CD8-positive, alpha-beta T cell (primary cell): ENCODE measurements at places on chromosomes 13 and 19. TPM values are rescaled to one million over a fixed set of nuclear protein-coding genes. Genes with fewer than 3 reads are reported as not detected.

Gene EPS8L1
- 6.2 TPM for total RNA-seq

Gene OR4F17
- total RNA-seq: not detected

Gene KLK3
- not detected for total RNA-seq

Gene PTGIR
- total RNA-seq: 0.25 TPM

Gene TMEM59L
- not detected for total RNA-seq

Gene NEK3
- 1.0 TPM for total RNA-seq

Gene KPTN
- total RNA-seq: 5.4 TPM

DNA sequence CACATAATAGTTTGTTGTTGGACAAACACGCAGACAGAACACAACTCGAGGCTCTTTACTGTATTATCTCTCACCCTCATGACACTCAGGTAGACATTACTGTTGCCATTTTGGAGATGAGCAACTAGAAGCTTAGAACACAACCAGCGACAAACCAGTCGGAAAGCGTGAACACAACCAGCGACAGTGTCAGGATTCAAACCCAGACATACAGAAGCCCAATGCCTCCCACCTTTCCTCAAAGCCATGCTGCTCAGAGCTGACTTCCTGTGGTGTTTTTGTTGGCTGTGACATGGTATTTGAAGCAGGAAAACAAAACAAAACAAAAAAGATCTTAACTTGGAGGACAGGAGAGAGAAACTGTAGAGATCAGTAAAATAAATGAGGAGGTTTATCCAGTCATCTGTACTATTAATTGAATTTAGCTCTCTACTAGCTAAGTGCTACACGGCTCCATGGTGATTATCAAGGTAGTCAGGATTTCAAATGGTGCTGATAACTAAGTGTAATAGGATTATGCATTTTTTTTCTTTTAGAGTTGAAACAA is 92.1 kb downstream of the STARD13 start:
- DNase-seq: no peak

- DNase-seq: no peak
Measured at GRCh38 chr19:44808463-44809371, at the start of gene BCAM. Gene BCAM, plus strand, starts transcription at chr19:44809103. Its CDS starts 22 bp downstream, at chr19:44809125.

DNA sequence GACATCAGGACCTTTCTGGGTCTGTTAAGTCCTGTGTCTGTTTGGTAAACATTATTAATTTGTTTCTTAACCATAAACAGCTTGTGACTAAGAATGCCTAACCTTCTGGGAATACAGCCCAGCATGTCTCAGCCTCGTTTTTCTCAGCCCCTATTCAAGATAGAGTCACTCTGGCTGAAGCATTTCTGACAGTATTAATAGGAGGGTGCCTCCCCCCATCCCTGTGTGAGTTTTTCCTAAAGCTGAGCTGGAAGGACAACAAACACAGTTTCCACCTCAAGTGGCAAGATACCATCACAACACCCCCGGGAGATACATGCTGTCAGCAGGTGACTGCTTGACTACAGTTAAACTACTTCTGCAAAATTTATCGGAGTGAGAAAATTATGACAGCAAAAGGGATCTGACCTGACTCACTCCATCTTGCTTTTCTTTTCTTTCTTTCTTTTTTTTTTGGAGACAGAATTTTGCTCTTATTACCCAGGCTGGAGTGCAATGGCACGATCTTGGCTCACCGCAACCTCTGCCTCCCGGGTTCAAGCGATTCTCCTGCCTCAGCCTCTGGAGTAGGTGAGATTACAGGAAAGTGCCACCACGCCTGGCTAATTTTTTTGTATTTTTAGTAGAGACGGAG is 59.3 kb upstream of the ABCC4 start:
- no peak for DNase-seq

- DNase-seq: no peak
Measured at GRCh38 chr13:27975564-27976361, 6.6 kb upstream of the CDX2 start.

GRCh38 chr13:98944336-98944735 is 33.5 kb downstream of the DOCK9 start:
- DNase-seq: no peak

DNA sequence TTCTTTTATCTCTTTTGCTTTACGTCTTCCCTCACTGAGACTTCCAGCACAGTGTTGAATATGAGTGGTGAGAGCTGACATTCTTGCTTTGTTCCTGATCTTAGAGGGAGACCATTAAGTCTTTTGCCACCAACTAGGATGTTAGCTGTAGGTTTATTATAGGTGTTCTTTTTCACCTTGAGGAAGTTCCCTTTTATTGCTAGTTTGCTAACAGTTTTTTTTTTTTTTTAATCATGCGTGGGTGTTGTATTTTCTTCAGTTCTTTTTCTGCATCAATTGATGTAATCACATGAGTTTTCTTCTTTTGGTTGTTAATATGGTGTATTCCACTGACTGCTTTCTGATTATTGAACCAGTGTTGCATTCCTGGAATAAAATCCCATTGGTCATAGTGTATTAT is 21.1 kb downstream of the AP1M1 start:
- DNase-seq: no peak
